Left cardiac atrium (tissue), 4 donors: ENCODE measurements at places on chromosomes 2 and 18.

GRCh38 chr2:181065458-181065857 is 85.1 kb downstream of the UBE2E3 start:
- no peak for DNase-seq

- DNase-seq: peak; percentile 55
Observed at GRCh38 chr18:63823516-63824219, 48.5 kb downstream of the SERPINB7 start.

GRCh38 chr2:80506563-80506962 is 202.0 kb upstream of the LRRTM1 start:
- no peak for DNase-seq

DNA sequence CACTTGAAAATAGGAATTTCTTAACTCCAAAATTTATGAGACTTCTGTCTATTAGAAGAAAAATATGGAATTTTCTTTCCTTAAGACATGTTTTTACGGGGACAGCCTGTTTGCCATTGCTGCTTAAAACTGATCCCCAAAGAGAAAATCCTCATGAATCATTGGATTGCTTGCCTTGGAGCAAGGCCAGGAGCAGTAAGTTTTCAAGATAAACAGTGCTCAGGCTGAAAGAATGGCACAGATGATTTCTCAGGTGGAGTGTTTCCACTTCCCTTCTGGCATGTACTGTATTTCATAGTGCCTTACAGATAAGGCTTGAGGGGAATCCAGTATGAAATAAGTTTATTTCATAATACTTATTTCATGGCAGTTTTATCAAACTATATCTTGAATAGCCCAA is 74.3 kb upstream of the MMADHC start:
- DNase-seq: peak; percentile 20

DNA sequence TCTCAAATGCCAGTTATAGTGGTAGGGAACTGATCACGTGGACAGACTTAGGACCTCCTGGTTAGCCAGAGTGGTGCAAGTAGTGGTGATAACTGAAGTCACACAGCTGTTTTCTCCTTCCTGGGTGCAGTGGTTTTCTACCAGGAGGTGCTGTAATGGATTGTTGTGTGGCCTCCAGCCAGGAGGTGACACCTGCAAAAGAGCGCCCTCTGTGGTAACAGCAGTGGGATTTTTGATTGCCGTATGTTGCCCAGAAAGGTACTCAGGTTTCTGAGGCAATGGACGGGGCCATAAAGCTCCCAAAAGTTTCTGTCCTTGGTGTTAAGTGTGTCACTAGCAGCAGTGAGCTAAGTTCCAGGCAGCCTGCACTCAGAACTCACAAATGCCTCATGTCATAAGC is 1358.1 kb upstream of the DDX18 start:
- DNase-seq: no peak

DNA sequence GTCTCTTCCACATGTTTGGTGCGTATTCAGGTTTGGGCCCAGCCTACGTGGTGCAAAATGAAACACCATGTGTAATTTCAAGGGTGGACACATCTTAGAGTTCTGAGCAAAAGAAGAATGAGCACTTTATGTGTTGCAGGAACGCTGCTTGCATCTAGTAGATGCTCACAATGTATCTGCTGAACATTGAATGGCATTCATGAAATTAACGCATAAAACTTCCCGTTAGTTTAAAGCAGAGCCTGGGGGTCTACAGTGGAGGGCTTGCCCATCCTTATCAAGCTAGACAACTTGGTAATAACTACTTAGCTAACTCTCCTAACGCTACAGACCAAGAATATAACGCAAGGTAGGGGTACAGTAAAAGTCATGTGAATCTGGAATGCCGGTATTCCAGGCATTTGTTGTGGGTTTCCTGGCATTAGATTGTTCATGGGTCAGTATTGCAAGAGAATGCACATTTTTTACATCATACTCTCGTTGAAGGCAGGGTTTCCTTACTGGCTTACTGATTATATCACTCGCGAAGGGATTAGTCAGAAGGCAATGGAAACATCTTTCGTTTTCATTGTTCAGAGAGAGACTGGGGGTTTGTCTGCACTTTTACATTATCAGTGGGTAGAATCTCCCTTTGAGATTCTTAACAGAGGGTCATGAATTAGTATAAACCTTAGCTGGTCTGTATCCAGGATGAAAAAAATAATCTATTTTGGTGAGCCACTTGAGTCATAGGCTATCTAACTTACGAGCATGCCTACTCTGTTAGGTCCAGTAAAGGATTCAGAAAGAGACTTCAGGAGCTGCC is 229.5 kb upstream of the EPAS1 start:
- no peak for DNase-seq

DNA sequence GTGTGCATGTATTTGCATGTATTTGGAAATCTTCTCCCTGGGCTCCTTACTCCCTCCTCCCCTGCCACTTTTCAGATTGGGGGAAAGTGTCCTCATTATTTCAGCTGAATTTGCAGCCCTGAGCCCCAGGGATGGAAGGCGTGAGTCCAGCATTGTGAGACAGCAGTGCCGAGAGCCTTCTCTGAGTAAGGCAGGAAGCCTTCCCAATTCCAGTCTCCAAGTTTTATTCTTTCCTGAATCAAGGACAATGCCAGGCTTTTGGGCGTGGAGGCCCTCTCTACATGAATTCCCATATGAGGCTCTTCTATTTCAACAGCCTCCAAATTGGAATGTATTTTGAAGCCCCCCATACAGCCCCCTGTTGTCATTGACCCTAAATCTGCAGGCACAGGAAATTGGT is 163.5 kb downstream of the ACKR3 start:
- DNase-seq: no peak

DNA sequence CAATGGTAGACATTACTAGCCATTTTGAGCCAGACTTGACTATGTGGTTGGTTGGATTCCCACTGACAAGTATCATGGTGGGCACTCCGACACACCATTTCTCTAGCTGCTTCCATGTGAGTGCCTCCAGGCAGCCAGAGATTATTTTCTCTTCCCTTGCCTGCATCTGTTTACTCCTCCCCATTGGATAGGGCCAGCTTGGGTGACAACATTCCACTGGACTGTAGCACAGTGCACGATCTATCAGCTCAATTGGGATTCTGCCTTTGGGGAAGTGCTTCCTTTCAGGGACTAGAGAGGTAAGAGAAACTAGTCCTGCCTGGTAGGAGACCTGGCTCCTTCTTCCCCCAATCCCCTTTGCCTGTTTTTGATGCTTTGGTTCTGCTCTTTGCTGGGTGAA is 49.0 kb upstream of the MAP4K3 start:
- DNase-seq: no peak

GRCh38 chr2:84946204-84947009 is 24.6 kb upstream of the KCMF1 start:
- DNase-seq: no peak

DNA sequence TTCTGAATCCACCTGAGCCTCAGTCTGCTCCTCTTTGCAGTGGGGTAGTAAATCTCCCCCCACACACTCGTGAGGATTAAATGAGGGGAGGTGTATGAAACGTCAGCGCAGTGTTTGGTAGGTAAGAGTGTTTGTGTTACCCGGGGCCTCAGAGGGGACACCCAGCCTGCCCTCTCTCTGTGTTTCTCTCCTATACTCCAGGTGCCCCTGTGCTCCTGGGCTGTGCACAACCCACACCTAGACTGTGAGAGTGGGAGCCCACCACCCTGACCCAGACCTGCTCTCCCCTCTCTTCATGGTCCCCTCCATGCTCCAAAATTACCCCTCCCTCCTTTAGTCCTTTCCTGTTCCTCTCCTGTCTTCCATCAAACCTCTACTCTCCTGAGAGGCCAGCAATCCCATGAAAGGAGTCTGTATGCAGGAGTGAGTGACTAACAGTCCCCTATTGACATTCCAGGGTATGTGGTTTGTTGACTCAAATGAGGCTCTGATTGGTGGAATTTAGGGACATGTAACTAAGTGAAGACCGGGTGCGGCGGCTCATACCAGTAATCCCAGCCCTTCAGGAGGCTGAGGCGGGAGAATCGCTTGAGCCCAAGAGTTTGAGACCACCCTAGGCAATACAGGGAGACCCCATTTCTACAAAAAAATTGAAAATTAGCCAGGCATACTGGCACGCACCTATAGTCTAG is 10.4 kb downstream of the CIB4 start:
- no peak for DNase-seq

- no peak for DNase-seq
Observed at GRCh38 chr2:208034503-208035140, 9.3 kb upstream of the PLEKHM3 start.

- no peak for DNase-seq
Observed at GRCh38 chr2:161745866-161746614, 121.8 kb downstream of the SLC4A10 start.

DNA sequence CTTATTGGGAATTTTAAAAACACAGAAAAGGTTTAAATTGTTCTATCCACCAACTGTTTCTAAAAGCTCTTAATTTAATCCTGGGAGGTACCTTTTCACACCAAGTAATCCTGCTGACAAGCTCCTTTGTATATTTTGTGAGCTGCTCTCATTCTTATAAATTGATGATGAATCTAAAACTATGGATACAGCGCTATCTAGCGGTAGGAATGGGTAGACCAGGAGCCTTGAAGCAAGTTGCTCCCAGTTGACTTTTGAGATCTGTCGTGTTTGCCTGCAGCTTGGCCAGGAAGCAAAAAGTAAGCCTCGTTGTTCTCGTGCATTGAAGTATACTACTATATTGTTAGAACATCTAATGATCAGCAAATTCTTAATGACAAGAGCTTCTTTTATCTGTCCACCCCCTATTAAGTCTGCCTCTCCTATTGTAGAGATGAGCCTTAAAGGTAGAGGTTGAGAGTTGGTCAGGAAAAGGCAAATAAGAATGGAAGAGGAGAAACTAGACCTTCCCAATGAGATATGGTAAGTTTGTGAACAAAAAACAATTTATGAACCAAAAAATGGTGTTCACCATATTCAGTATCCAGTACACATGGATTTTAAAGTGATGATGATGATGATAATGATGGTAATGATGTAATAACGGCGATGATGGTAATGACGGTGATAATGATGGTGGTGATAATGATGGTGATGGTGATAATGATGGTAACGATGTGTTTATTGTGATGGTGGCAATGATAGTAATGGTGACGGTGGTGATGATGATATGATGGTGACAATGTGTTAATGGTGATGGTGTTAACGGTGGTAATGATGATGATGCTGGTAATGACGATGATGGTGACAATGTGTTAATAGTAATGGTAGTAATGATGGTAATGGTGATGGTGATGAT is 212.1 kb upstream of the NCKAP5 start:
- DNase-seq: no peak

GRCh38 chr2:135802350-135802749 is 34.6 kb downstream of the LCT start:
- no peak for DNase-seq

DNA sequence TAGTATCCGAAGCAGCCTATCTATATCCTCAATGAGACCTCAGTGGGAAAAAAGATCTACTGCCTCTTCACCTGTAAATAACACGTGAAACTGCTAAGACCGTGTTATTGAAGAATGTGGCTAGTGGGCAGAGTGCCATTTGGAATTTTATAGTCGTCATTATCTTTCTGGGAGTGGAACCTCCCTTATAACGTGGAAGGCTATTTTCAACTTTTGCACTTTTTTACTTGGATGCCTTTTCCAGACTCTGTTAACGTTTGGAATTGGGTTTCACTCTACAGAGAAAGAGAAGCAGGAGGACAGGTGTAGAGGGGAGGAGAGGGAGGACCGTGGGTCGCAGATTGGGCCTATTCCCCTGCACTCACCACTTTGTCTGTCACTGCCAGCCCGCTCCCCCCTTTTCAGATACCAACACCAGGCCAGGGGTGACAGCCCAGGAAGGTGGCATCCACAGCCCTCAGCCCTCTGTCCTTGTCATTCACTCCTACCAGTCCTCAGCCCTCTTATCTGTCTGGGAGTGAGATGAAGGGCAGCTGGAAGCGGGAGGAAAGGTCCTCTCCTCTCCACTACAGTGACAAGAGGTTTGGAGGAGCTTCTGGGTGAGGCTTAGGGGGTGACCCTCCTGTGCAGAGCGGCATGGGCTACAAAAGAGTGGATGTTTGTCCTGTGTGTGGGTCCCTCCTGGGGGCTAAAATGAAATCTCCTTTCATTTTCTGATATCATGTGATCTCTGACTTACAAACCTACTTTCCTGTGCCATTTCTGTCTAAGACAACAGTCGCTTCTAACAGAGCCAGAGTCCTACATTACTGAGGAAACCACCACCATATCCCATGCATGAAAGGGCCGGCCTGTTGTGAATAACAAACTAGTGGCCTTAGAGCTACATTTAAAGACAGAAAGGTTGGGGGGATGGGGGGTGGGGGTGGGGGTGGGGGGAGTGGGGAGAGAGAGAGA is 23.9 kb upstream of the CEP68 start:
- DNase-seq: no peak

GRCh38 chr2:120941571-120942120 is 206.0 kb downstream of the GLI2 start:
- no peak for DNase-seq

- no peak for DNase-seq
Observed at GRCh38 chr2:157419031-157419575, 24.8 kb downstream of the CYTIP start.

DNA sequence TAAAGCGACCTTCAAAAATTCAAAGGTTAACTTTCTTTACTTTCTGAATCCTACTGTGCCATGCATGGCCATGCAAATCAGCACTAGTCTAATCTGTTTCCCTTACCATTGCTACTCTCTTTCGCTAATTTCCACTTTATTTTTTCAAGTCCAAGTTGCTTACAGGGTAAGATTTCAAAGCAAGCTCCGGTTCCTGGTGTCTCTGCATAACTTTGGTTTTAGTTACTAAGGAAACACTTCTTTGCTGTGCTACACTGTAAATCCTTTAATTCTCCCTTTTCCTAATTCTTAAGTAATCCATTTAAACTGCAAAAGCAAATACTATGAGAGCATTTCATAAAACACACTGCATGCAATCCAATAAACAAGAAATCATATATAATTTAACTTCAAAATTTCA is 383.5 kb upstream of the LYPD1 start:
- no peak for DNase-seq

GRCh38 chr18:27142891-27143290 is 42.2 kb downstream of the CHST9 start:
- DNase-seq: no peak

DNA sequence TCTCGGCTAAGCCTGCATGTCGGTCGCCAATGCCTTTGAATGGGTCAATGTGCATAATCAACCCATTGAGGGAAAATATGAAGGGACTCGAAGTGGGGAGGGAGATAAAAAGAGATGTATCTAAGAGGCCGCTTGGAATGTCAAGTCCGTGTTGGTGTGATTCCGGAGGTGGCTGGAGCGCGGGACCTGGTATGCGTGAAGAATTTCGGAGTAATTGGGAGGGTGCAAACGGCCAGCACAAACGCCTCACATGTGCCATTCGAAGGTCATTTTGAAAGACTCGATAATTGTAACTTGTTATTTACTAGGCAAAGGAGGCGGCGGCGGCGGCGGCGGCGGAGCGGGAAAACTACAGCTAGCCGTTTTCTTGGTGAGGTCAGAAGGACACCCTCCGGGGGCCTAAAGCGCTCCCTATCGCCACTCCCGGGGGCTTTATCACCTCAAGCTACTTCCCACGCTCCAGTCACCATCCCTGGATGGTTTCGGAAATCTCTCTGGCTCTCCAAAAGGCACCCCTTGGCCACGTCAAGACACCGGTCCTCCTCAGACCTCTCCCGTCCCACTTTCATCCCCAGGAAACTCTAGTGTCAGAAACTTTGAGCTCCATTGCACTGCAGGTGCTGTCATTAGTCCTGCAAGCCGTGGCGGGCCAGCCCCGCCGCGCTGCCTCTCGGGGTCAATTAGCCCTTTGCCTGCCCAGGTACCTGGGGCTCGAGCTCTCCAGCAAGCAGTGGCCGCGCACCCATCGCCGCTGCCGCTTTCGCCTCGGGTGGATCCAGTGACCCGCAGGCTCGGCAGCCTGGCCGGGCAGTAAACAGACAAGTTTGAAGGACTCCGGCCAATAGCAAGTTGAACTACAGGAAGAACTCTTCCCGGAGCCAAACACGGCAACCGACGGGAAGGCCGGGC is 1.5 kb downstream of the ERBB4 start:
- peak; percentile 33 for DNase-seq

GRCh38 chr18:79169958-79170555 is 100.9 kb downstream of the ATP9B start:
- DNase-seq: no peak
